ENCODE measurements at places on chromosomes 7 and 10.

DNA sequence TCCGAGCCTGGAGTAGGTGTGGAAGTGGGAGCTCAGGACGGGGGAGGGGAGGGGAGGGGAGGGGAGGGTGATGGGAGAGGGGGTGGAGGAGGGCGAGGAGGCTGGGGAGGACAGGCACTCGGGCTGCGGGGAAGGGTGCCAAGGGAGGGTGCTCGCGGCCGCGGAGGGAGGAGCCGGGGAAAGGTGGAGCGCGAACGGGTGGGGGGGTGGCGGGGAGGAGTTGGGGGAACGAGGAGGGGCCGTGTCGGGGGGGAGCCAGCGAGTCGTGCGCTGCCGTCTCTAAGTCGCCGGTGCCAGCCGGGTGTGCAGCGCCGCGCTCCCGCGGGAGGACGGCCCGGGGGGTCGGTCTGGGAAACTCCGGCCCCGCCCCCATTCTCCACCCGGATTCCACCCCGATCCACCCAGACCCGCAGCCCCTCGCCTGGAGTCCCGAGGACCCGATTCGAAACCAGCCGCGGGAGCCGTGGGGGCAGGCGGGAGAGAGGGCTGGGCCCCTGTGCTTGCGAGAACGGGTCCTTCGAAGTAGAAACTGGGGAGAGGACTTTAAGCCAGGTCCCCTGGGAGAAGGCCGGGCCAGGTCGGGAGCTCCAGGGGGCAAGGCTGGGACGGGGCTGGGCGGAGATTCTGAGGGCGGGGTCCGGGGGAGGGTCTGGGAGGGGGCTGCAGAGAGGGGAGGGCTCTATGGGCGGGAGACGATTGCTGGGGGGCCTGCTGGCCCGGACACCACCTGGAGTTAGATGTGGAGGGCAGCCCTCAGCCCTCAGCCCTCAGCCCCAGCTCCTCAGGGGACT, at the start of gene ZNF467:
Gene ZNF467, minus strand, starts transcription at position 143 of the 791 bp plus-strand sequence. CDS start 2,556 bp downstream, outside the sequence.
- no peak for DNase-seq

- DNase-seq: no peak
Observed at GRCh38 chr7:144011458-144012230, 11.5 kb downstream of the OR6B1 start.

GRCh38 chr10:30811276-30812017, 181.9 kb upstream of the LYZL2 start:
- DNase-seq: no peak

DNA sequence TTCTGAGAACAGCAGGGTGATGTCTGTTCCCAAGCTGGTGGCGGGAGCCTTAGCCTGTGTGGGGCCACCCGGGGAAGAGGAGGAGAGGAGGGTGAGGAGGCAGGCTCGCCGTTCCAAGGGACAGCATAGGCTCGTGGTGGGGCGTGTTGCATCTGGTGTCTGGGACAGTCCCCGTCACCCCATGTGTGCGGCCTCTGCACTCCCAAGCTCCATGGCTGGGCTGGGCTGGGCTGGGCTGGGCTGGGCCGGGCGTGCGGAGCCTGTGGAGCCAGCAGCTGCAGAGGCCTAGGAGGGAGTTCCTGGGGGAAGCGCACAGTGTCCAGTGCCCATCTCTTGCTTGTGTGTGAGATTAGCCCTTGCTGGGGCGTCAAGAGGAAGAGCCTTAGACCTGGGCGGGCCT, 20.9 kb upstream of the TTYH3 start:
- no peak for DNase-seq

DNA sequence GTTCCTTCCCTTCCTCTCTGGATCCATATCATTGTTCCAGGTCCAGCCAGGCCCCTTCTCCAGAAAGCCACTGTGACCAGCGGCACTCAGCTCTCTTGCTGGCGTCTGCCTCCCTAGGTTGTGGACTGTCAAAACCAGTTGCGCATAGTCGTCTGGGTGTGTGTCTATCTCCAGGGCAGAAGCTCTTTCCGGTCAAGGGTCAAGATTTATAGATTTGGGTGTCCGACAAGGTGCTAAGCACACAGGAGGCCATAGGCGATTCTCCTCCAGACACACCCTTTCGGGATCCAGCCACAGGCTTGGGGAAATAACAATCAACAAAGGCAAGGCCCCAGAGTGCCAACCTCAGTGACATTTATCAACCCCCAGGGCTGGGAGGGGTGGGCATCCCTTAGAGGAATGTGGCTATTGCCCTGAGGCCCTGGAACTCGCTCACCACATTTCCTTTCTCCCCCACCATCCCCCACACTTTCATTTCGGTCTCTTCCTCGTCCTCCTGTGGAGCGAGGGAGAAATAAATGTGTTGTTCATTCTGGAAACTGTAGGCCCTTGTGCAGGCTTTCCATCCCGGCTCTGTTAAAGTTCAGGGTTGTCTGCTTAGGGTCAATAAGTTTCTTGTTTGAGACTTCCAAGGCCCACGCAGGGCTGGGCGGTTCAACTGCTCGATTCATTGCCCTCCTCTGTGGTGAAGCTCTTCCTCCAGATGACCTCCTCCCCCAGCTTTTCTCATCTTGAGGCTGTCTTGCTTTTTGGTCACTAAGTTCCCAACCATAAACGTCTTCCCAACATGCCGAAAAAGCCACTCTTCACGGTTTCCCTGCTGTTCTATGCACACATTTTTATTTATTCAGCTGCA, 57.9 kb downstream of the AFAP1L2 start:
- no peak for DNase-seq

DNA sequence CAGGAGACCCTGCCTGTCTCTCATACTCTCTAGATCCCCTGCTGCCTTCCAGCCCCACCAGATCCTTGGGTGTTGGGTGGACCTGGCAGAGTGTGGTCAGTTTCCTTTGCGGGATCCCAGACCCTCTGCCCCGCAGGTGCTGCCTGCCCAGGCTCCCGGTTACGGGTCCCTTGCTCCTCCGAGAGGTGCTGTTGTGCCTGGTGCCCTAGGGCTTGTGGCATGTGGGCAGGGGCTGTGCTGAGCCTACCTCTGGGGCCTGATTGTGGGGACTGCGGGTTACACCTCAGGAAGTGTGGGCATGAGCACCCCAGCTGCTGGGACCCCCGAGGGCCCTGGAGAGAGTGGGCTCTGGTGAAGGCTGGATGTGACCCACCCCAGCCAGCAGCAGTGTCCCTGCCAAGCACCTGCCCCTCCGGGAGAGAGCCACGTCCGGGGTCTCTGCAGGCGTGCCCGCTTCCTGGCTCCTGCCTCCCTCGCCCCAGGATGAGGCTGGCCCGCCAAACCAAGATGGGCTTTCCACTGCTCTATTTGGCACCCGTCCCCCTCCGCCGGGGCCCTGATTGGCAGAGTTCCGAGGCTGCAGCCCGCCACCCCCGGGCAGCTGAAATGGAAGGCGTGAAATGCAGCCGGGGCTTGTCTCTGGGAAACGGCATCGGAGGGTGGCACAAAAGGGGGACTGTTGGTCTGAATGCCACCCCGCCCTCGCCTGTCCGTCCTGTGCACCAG, 17.0 kb downstream of the CLIP2 start:
- no peak for DNase-seq

GRCh38 chr10:22171131-22171530, 46.7 kb downstream of the EBLN1 start:
- no peak for DNase-seq

DNA sequence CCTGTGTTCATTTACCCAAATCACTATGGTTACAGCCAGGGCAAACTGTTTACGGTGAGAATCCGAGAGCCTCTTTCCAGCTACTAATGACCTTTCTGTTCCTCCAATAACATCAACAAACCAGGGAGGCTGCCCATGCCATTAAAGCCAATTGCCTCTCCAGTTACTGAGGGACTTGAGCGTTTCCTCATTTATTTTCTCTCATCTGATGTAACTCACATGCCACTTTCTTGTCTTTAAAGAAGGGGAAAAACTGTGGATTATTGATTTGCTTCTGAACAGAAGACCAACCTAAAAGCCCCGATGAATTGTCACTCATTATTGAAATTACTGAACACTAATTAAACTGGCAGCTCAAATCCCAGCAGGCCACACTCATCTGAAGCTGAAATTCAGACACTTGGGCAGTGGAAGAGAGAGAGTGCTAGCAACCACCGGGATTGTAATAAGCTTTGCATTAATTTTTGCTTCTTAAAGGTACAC, 595.8 kb upstream of the MKI67 start:
- no peak for DNase-seq

DNA sequence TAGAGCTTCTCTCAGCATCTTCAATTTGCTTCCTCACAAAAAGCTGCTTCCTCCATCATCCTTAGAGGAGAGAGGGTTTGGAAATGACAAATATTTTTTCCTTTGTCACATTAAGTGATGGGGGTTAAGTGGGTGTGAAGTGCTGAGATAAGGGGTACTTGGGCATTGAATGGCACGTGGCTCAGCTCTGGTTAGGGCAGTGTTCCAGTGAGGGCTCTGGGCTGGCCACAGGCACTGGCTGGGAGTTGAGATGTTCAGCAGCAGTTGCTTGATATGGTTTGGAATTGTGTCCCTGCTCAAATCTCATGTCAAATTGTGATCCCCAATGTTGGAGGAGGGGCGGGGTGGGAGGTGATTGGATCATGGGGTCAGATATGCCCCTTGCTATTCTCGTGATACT, 33.7 kb upstream of the CHCHD3 start:
- no peak for DNase-seq

DNA sequence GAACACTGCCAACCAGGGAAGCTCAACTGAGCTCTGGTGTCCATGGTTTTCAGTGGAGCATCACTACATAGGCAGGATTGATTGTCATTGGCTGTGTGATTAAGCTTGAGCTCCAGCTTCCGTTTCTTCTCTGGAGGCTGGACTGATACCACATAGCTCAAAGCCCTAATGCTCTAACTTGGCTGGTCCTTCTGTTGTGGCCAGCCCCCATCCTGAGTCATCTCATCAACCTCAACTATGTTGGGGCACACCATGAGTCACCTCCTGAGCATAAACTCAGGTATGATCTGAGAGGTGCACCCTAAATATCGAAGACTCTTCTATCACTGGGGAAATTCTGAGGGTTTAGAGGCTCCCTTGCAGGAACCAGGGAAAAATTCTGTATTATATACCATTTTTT, 114.5 kb upstream of the INHBA start:
- no peak for DNase-seq
